Left cardiac atrium (tissue), 4 donors: ENCODE measurements at places on chromosomes 4 and X. TPM values are rescaled to one million over a fixed set of nuclear protein-coding genes. Genes with fewer than 3 reads are reported as not detected.

- DNase-seq = peak; percentile 31
Measured at GRCh38 chrX:13051529-13052172, 7.2 kb upstream of the FAM9C start.

The DACH2 gene
- not detected for total RNA-seq

- DNase-seq = no peak
Measured at GRCh38 chr4:8643441-8643840, 50.9 kb downstream of the CPZ start.

DNA sequence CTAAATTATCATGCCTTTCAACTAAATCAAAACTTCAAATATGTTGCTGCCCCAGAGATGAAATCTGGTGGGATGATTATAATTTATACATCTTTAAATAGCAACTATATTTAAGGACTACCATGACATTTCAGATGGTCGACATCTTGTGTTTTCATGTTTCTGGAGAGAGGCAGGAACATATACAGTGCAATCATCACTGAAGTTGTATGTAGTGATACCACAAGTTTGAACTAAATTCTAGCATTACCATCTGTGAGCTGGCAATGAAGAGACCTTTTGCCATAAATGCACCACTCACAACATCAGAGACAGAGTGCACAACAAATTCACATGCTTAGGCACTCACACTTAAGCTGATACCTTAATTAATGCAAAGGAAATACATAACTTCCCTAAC is 196.4 kb upstream of the GPC4 start:
- no peak for DNase-seq

GRCh38 chr4:113256946-113257345 is 207.5 kb downstream of the ANK2 start:
- DNase-seq = no peak

DNA sequence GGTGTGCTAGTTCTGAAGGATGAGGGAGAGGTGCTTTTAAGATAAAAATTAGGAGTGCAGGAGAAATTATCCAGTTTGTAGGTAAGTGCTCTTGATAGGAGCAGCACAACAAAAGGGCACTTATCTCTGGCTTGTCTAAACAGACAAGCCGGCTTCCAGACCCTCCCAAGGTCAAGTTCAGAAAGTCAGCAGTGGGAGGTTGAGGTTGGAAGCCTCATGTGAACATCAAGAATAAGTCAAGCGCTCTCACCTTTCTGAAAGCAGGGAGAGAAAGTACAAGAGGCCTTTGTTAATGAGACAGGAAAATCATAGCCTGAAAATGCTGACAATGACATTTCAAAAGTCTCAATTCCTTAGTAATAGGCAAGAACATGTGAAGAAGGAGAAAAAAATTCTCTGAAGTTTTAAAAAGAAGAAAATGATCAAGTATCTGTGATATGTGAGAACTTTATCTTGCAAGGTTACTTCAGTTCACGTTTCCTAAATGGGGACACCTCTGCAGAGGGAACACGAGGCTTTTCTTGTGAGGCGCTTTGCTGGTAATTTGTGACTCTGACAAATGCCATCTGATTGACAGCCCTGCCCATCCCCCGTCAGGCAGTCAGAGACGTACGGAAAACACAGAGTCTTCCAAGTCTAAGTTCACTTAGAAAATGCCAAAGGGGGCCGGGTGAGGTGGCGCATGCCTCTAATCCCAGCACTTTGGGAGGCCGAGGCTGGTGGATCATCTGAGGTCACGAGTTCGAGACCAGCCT is 62.2 kb downstream of the TIGD2 start:
- DNase-seq = no peak

DNA sequence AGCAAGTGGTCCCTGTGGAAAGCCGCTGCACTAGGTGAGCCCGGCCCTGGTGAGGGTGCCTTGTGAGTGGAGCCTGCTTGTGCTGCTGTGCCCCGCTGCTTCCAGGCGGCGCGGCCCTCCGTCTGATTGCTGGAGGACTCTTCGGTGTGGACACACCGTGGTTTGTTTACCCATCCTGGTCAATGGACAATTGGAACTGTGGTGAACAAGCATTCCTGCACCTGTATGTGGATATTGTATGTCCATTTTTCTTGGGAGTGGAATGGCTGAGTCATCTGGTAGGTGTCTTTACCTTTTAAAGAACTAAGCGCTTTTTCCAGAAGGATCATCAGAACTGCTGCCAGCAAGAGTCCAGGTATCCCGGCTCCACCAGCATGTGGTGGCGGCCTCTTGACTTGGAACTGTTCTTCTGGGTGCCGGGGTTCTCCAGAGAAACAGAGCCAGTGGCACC is 15.6 kb downstream of the MAEA start:
- DNase-seq = no peak

- no peak for DNase-seq
Measured at GRCh38 chrX:27242581-27242980, 220.6 kb downstream of the PPP4R3C start.

The TMPRSS11D gene
- not detected for total RNA-seq

DNA sequence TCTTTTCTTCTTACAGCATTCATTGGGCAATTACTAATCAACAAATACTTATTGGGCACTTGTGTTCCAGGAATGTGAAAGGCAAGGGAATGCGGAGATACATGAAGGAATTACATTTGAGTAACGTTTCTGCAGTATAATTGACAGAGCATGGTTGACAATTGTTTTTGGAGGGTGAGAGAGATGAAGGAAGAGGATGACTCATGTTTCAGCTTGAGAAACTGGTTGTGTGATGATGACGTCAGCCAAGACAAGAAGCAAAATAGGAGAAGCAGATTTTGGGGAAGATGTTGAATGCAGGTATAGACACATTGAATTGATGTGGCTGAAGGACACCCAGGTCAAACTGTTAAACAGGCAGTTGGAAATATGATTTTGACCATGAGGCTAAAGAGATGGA is 8.0 kb upstream of the CPEB2 start:
- no peak for DNase-seq

DNA sequence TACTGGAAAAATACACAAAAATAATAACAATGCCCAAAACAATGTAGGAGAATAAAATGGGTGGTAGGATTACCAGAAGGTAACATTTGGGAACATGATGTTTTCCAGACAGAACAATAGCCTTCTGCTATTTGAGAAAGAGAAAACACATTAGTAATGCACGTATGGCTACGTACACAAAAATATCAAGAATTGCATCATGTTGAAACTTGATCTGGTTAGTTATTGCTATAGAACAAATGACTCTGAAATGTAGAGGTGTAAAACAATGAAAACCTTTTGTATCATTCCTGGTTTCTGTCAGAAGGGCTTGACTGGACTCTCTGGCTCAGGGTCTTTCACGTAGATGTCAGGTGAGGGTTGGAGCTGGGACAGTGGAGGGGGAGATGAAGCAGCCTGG is 1040.0 kb downstream of the FAT4 start:
- no peak for DNase-seq

GRCh38 chr4:41887821-41888686 is 47.2 kb upstream of the TMEM33 start:
- no peak for DNase-seq

DNA sequence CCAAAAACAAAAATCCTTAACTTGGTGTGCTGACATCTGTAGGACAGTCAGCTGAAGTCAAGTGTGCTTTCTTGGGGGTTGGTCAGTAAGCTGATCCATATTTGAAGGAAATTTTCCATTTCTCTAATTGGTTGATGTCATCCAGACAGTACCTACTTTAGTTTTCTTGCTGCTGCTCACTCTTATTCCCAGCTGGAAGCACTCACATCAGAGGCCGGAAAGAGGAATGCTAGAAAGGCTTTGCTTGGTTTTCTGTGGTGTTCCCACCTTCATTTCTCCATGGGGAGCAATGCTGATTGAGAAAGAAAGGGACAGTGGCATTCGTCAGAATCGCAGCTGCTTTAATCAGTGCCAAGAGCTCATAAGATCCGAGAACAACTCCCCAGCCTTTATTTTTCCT is 227.0 kb downstream of the C4orf33 start:
- no peak for DNase-seq

The PGAM4 gene
- not detected for total RNA-seq

The TEX11 gene
- not detected for total RNA-seq

The POU4F2 gene
- not detected for total RNA-seq

The SULT1E1 gene
- not detected for total RNA-seq

The GRPR gene
- 0.29 TPM for total RNA-seq

The TMSB15A gene
- total RNA-seq = not detected

GRCh38 chr4:187000281-187000680 is 276.6 kb upstream of the FAT1 start:
- DNase-seq = no peak

DNA sequence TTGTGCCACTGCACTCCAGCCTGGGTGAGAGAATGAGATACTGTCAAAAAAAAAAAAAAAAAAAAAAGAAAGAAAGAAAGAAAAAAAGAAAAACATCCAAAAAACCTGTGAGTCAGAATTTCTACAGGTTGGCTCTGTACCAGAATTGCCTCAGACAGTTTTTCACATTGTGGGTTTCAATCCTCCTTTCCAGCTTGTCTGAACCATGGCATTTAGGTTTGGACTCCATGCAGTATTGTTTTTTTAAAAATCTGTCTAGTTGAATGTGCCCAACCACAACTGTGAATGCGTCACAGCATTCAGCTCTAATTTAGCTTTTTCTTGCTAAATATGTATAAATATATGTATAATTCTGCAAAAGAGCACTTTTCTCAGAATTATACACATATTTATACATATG is 31.4 kb upstream of the ARSH start:
- DNase-seq = no peak

DNA sequence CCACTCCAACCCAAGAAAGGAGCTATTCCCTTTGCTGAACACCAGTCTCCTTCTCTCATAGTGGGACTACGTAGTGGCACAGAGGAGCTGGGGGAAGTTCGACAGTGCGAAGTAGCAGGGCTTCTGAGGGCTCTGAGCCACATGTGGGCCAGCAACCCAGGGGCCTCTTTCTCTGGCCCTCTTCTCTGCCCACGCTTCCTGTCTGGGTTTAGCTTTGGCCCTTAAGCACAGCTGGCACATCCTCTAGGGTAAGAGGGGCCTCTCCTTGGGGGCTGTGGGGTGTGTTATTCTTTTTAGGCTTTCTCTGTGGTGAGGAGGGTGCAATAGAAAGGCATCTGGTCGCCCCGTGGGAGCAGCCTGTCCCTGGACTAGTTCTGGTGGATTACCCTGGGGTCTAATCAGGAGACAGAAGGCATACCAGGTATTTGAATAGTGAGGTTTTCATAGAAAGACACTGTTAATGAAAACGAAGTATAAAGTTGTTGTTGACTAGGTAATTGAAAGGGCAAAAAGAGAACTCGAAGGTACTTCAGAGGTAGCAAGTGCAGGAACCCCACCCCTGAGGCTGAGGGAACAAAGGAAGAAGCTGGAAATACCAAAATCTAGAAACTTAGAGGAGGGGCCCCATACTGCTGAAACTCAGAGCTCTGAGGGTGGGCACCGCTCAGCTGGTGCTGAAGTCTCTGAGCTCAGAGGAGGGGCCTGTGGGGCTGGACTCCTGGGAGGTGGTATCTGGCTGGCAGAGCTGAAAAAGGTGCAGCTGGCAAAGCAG is 151.9 kb upstream of the RPS6KA3 start:
- no peak for DNase-seq

DNA sequence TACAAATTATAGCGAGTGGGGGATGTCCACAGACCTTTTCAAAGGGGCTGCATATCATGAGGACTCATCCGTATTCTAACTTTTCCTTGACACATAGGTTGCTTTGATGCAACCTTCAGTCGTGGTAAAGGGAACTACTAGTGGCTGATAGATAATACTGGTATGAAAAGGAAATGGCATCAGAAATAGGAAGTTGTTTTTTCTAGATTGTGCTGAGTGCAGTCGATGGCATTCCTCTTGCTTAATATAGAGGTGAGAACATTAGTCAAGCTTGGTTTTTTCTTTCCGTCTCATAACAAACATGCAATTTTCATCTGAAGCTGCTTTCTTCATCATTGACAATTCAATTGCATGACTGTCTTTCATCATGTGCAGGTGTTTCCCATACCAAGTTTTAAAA is 16.6 kb downstream of the ENPEP start:
- no peak for DNase-seq

DNA sequence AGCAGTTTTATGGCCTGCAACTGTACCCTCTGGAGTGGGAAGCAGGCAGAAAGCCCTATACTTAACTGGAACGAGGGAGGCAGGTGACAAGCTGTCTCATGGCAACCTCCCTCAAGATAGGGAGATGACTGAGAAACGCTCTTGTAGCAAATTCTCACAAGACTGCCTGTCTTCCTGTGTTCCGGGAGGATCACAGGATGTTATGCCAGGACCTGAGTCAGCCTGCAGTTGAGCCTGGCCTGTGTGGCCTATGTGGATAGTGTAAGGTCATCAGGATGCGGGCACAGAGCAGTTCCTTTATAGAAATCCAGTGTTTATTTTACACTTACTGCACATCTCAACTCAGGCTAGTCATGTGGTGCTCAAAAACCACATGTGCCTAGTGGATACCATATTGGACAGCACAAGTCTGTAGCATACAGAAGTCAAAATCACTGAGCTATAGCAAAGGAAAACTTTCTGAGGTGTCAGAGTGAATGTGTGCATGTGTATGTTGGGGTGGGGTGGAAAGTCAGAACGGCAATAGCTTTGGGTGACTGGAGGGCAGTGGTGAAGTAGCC is 25.2 kb downstream of the TAF7L start:
- no peak for DNase-seq

The SLC9B1 gene
- total RNA-seq = 1.0 TPM

- DNase-seq = no peak
Measured at GRCh38 chr4:108601532-108601931, 18.8 kb upstream of the RPL34 start.

The BEX1 gene
- total RNA-seq = 2.2 TPM

The GLRA2 gene
- not detected for total RNA-seq

DNA sequence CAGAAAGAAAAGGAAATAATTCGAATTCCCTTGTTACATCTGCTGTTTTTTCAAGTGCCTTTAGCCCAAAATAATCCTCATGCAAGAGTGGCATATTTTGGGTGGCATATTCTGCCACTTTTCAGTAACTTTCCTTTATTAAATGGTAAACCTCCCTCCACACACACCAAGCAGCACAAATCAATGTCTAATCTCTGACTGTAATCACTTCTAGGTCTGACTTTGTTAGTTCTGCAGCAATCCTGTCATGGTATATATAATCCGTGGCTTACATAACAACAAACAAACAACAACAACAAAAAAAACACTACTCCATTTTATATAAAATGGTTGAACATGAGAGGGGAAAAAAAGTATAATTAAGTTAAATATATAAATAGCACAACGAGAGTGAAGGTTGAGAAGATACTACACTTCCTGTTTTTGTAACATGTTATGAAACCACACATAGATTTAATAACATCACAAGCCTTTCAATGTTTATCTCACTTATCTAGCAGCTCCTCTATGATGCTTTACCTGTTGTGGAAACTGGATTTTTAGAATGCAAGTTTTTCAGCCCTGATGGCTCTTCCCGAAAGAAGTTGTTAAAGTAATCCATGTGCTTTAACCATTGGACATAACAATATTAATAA is 715.4 kb downstream of the GRXCR1 start:
- DNase-seq = no peak

GRCh38 chrX:45428831-45429230 is 228.2 kb upstream of the DIPK2B start:
- DNase-seq = no peak

The MSX1 gene
- 4.5 TPM for total RNA-seq
